Right renal pelvis (tissue), 4 donors: ENCODE measurements at places on chromosomes 5 and 9. TPM values are rescaled to one million over a fixed set of nuclear protein-coding genes. Genes with fewer than 3 reads are reported as not detected.

GRCh38 chr5:22889720-22890119 is 36.6 kb upstream of the CDH12 start:
- no peak for DNase-seq

- DNase-seq = no peak
These were observed 242.9 kb downstream of the MCTP1 start for GRCh38 chr5:95042037-95042436.

ZNF782 gene
- 6.7 TPM for polyA plus RNA-seq

GRCh38 chr9:113164536-113165300 is 13.9 kb downstream of the SLC31A2 start:
- no peak for DNase-seq

DNA sequence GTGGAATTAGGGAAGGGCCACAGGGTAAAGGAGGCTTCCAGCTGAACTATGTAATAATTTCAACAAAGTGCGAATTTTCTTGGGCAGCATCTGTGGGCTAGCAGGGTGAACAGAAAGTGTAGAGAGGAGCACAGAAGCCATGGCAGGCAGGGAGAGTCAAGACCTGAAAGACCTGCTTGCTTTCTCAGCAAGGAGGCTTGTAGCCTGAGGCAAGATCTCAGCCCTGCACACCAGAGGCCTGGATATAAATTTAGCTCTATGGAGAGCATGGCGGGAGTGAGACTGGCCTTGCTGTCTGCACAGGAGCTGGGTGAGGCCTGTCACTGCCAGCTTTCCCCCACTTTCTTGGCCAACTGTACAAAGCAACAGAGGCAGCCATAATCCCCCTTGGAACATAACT is 32.1 kb upstream of the SH3TC2 start:
- no peak for DNase-seq

GRCh38 chr9:69199769-69200470 is 25.8 kb downstream of the TJP2 start:
- no peak for DNase-seq
